ENCODE measurements at places on chromosomes 6 and 20.

GRCh38 chr20:36655004-36655403, 9.0 kb upstream of the SLA2 start:
- no peak for DNase-seq

DNA sequence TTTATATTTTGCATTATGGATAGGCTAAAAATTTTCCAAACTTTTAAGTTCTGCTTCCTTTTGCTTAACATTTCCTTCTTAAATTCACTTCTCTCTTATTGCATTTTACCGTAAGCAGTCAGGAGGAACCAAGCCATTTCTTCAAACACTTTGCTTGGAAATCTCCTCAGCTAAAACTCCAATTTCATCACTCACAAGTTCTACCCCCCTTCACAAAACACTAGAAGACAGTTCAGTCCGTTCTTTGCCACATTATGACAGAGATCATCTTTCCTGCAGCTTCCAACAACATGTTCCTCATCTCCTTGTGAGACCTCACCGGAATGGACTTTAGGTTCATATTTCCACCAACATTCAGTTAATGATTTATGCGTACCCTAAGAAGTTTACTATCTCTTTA, 79.2 kb upstream of the LY86 start:
- DNase-seq = no peak

DNA sequence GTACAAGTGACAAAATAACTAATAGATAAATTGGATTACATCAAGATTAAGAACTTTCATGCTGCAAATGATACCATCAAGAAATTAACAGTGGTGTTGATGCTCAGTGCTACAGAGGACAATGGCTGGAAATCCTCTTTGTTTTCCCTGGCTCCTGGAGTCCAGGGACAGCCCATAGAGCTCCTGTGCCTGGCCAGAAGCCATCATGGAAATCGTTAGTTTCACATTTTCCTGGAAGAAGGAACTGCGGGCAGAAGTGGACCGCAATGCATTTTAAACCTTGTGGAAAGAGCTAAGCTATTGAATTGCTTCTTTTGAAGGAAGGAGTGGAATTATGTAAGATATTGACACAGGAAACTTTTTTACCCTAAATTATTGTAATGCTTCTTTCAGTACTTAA, 276.0 kb downstream of the GJA1 start:
- DNase-seq = no peak

DNA sequence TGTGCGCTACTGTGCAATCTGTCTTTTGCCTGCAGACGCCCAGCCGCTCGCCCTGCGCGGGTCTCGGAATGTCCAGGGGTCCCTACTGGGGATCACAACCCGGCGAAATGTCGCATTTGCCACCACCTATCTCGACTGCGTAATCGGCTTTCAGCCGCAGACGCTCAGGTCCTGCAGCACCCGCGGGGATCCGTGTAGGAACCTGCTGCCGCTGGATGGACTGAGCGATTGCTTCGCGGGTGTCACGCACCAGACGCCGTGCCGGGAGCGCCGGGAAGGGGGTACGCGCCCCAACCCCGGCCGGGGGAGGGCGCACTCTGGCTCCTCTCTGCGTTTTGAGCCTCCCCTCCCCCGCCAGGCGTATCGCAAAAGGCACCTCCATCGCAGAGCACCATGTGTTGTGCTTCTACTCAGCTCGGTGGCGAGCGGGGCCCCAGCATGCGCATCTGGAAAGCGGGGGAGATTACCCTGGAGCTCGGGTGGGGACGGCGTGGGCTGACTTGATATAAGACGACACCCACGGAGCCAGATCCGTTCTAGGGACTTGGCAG, 747 bp upstream of the PTPRA start:
- no peak for DNase-seq

DNA sequence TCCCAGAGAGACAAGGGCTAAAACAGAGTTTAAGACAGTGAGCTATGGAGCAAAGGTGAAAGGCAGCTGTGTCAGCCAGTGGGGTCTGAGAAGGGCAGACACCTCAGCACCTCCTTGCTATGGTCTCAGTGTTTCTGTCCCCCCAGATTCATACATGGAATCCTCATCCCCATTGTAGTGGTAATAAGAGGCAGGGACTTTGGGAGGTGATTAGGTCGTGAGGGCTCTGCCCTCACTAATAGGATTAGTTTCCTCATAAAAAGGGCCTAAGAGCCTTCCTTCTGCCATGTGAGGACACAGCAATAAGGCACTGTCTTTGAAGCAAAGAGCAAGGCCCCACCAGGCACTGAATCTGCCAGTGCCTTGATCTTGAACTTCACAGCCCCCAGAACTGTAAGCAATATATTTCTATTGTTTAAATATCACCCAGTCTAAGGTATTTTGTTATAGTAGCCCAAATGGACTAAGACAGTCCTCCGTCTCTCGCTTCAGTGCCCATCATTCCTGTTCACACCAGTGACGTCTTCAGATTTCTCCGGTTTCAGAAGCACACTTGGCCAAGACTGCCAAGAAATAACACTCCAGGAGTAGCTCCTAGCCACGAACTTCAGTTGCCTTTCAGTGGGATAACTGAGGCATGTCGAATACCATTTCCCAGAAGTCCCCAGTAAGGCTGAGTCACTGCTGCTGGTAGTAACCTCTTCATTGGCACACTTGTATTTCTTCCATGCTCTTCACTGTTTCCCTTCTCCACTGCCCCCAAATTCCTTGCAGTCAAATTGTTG, 32.8 kb downstream of the SLC13A3 start:
- no peak for DNase-seq

DNA sequence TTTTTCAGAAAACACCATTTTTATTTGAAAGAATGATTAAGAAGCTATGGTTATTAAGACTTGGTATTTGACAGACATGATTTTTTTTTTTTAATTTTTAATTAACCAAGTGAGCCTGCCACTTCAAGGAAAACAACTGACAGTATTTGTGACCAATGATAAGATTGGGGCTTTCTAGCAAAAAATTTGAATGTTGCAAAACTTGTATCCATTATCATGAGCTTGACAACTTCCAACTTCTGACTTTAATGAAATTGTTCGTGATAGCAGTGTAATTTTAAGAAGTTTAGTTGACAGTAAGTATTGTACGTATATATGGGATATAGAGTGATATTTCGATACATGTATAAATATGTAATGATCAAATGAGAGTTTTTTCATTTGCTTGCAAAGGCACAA, 21.6 kb upstream of the POM121L2 start:
- no peak for DNase-seq

All from left kidney (tissue), 8 donors.